A549 treated with CpdA at 1 μM for 4 hours (cell line): ENCODE measurements at places on chromosomes 2 and 18. TPM values are rescaled to one million over a fixed set of nuclear protein-coding genes. Genes with fewer than 3 reads are reported as not detected.

The SLC39A6 gene
- 40.1 to 53.5 TPM (median 51.2 TPM) in 5 replicates for total RNA-seq

The VWC2L gene
- total RNA-seq, result not detected in 5 replicates

The COL4A4 gene
- 0.68 to 1.7 TPM (median 1.4 TPM) in 5 replicates for total RNA-seq

The APLF gene
- total RNA-seq, result 0.64 to 1.1 TPM (median 0.80 TPM) in 5 replicates

The CCDC68 gene
- 2.4 to 4.5 TPM (median 3.6 TPM) in 5 replicates for total RNA-seq

The PLB1 gene
- 1.0 to 2.1 TPM (median 1.6 TPM) in 5 replicates for total RNA-seq

The ACMSD gene
- total RNA-seq, result not detected in 5 replicates

The GPAT2 gene
- total RNA-seq, result not detected in 5 replicates

The FSIP2 gene
- not detected in 5 replicates for total RNA-seq

The CRYGC gene
- total RNA-seq, result not detected in 5 replicates

The ANTXR1 gene
- 112 to 165 TPM (median 140 TPM) in 5 replicates for total RNA-seq

The FEV gene
- total RNA-seq, result 0.08 TPM in 1 of 5 replicates, not detected in the others

The GAL3ST2 gene
- total RNA-seq, result 0.24 to 0.44 TPM (median 0.34 TPM) in 4 of 5 replicates, not detected in the other

The RFTN2 gene
- not detected in 5 replicates for total RNA-seq
